Hepatic stellate cell (primary cell): ENCODE measurements at places on chromosomes 16 and 17.

- no peak for DNase-seq
Observed at GRCh38 chr17:37568350-37569053, 40.7 kb downstream of the SYNRG start.

DNA sequence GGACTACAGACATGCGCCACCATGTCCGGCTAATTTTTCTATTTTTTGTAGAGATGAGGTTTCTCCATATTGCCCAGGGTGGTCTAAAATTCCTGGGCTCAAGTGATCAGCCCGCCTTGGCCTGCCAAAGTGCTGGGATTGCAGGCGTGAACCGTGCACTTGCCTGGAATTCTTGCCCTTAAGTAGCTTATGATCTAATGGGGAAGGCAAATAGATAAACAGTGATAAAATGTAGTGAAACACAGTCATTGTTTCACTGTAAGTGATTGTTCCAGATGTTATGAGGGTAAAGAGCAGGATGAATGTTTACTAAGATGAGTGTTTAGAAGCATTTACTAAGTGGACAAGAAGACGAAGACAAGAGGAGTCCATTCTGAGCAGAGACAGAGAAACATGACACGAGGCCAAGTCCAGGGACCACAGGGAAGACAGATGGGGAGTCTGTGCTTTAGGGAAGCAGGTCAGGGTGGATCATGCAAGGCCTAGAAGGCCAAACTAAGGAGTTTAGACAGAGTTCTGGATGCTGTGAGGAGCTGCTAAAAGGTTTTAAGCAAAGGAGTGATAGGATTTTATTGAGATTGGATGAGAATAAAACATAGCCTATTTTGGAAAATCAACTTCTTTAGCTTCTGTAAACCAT, 36.9 kb downstream of the YPEL2 start:
- DNase-seq, result no peak

- DNase-seq, result no peak
Observed at GRCh38 chr16:77191259-77191969, 424 bp downstream of the MON1B start.

GRCh38 chr17:27993161-27993695, 49.2 kb upstream of the NLK start:
- no peak for DNase-seq

GRCh38 chr17:78137392-78138203, 7.0 kb downstream of the TMC8 start:
- DNase-seq, result no peak

GRCh38 chr16:6527646-6528045, 805.0 kb upstream of the RBFOX1 start:
- no peak for DNase-seq

DNA sequence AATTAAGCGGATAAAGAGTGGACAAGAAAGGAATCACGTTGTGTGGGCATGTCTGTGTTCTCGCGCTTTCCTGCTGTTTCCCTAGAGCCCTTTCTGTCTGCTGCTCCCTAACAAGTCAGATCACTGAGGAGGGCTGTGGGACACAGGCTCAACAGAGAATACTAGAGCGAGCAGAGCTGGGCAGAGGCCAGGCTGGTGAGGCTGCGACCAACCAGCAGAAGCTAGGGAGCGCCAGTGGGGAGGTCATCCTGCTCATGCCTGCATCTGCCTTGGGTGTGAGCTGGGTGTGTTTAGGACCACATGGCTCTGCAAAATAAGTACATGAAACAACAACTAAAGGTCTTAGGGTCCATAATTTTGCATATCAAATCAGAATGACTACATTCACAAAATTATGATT, 11.5 kb upstream of the FOXJ1 start:
- no peak for DNase-seq

- no peak for DNase-seq
Observed at GRCh38 chr17:68706356-68706920, 105.3 kb upstream of the FAM20A start.

- DNase-seq, result no peak
Observed at GRCh38 chr16:24075302-24075701, 180.8 kb upstream of the CACNG3 start.

GRCh38 chr17:57461082-57461481, 204.8 kb downstream of the MSI2 start:
- no peak for DNase-seq

GRCh38 chr16:15059324-15059723, 3.5 kb upstream of the NTAN1 start:
- DNase-seq, result no peak

- no peak for DNase-seq
Observed at GRCh38 chr16:3004781-3005284, 7.9 kb upstream of the CLDN9 start.

DNA sequence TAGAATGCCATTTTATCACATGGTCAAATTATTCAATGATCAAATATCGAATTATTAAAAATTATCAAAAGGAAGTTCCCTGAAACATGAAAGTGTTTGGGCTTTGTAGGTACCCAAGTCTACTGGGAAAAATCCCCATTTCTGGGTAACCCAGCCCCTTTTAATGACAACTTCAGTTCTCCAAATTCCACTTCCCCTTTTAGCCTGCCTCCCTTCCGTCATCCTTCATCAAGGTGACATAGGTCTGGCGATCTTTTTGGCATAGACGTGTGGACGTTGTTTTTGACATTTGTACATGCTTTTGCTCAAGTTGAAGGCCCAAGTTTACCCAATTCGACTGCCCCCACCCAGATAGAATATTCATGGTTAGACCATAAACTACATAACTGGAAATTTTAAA, 660.9 kb downstream of the MAF start:
- no peak for DNase-seq

GRCh38 chr17:32102646-32103186, 39.6 kb upstream of the RHOT1 start:
- DNase-seq, result no peak

- no peak for DNase-seq
Observed at GRCh38 chr17:32731556-32732295, 145.2 kb downstream of the MYO1D start.

DNA sequence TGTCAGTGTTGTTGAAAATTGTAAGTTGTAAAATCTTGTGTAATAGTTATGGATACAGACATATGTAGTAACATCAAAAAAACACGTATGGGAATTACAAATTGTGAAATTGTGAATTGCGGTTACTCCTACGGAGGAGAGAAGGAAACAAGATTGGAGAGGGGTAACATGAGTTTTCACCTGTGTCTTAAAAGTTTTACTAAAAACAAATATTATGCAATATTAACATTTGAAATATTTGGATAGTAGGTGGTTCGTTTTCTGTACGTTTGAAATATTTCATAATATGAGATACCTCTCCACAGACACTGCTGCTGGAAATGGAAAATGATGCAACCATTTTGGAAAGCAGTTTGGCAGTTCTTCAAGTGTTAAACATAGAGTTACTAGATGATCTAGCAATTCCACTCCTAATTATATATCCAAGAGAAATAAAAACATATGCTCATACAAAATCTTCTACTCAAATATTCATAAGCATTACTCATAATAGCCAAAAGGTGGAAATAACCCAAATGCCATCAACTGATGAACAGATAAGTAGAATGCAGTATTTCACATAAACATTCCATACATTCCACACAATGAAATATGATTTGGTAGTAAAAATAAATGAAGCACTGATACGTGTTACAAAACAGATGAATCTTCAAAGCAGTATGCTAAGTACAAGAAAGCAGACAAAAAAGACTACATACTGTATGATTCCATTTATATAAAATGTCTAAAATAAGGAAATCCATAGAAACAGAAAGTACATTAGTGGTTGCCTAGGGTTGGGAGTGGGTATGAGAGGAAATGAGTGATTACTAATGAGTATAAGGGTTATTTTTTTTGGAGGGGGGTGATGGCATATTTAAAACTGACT, 40.7 kb upstream of the ABCA10 start:
- no peak for DNase-seq

DNA sequence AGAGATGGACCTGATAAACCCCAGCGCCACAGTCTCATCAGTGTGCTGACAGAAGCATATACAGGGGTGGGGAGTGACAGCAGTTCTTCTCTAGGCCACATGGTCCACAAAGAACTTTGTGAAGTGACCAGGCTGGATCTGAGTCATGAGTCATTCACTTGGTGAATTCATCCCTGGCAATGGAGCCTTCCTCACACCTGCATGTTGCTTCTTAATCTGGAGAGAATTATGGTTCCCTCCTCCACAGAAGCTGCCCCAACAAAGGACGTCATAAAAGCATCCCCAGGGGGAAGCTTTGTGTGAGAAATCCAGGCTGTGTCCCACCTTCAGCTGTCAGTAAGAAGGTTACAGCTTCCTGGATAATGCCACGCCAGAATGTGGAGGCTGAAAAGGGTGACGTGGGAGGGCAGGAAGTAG, 215.6 kb upstream of the MAF start:
- no peak for DNase-seq

DNA sequence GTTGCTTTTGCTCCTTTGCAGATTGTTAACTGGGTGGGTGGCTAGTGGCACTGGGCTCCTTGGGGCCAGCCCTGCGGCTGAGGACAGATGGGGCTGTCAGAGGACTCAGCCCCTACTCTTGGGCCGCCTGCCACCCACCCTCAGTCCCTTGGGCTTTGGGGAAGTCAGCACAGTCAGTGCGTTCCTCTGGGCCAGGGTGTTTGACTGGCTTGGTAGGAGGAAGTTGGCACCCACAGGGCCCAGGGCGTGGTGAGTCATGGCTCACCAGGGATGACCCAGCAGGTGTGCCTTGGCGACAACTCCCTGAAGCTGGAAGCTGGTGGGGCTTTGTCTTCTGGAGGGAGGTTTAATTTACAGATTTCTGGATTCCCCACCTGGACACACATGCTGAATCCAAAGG, 32.4 kb downstream of the HAPSTR1 start:
- DNase-seq, result no peak

DNA sequence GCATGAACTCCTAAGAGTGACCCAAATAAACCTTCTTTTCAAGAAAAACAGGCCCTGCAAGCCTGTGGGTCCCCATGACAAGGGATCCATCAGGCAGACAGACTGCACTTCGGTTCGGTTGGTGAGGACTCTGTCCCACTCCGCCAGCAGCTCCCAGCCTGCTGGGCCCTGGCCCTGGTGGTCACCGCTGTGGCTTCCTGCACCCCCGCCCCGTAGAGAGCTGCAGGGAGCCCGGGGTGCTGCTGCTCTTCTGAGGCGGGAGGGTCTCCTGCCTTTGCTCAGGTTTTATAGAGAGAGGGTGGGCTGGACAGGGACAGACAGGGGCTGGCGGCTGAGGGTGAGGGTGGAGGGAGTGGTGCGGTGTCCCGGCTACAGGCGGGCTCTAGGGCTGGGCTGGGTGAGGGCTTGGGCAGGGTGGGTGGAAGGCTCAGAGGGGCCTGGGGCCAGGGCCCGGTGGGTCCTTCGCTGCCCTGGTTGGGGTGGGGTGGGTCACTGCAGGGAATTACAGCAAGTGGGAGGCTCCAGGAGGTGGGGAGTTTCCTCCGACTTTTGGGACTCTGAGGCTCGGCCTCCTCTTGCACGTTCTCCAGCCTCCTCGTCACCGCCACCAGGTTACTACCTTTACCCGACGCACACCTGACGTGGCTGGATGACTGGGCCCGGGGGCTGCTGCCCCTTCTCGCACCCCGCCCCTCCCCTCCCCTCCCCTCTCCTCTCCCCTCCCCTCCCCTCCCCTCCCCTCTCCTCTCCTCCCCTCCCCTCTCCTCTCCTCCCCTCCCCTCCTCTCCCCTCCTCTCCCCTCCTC, 90.2 kb upstream of the CBX4 start:
- DNase-seq, result no peak

DNA sequence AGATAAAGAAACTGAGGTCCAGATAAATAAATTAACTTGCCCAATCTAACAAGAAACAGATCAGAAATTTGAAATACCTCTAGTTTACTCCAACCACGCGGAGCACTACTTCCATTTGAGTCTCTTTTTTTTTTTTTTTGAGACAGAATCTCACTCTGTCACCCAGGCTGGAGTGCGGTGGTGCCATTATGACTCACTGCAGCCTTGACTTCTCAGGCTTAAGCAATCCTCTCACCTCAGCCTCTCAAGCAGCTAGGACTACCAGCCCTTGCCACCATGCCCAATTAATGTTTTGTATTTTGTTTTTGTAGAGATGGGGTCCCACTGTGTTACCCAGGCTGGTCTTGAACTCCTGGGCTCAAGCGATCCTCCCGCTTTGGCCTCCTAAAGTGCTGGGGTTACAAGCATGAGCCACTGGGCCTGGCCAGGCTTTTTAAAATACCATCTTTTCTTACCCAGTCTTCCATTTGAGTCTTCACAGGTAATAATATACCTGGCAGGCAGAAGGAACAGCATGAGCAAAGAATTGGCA, 3.3 kb upstream of the NACA2 start:
- DNase-seq, result no peak

DNA sequence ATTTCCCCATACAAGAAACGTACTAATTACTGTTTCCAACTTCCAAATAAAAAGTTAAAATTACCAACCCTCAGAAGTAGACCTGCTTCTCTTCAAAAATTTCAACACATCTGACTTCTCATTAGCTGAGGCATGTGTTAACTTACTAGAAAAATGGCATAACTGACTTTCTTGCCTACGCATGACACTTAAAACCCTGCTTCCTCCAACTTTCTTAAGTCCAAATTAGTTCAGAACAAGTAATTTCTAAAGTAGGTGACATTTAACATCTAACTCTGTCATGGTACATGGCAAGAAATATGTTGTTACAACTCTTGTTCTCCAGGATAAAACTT, 6.7 kb downstream of the USP7 start:
- no peak for DNase-seq

- no peak for DNase-seq
Observed at GRCh38 chr17:71757156-71757555, 363.7 kb upstream of the SOX9 start.

DNA sequence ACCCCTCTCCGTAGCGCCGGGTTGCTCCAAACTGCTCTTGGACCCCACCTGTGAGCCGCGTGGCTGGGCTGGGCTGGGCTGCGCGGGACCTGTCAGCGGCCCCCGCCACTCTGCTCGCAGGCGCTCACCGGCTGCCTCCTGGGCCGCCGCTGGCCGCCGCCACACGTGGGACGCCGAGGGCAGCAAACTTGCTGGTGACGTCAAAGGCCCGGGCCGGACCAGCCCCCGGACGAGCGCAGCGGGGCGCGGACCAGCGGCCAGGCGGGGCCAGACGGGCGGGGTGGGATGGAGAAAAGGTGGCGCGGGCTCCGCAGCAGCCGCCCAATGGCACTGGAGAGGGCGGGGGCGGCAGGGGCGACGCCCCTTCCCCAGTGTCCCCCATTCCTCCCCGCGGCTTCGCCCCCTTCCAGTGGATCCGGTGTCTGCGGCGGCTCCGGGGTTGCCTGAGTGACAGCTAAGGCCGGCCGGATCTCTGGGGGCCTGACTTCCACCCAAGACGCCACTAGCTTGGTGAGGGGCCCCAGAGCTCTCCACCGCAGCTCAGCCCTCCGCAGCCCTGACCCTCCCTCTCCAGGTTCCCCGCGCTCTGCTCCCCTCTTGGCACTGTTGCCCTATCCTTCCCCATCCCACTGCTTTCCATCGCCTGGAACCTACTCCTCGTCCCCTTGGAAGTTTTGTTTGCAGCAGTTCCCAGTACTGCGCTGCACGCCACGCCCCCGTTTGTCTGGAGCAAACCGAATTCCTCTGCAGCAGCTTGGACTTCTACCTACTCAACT, at the start of gene HS3ST3A1:
TSS of gene HS3ST3A1 (minus strand) at position 154 of the 776 bp plus-strand sequence. CDS start 800 bp downstream, outside the sequence.
- DNase-seq, result peak; percentile 79

DNA sequence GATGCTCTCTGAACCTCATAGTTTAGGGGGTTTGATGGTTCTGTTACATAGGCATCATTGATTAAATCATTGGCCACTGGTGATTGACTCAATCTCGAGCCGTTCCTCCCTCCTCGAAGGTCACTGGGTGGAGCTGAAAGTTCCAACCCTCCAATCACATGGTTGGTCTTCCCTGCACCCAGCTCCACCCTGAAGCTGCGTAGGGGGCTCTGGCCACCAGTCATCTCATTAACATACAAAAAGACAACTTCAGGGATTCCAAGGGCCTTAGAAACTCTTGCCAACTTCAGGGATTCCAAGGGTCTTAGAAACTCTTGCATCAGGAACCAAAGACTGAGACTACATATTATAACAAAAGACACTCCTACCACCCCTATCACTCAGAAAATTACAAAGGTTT, 306.5 kb upstream of the TNRC6C start:
- DNase-seq, result no peak
